A172 (cell line): ENCODE measurements at places on chromosomes 5 and 9. TPM values are rescaled to one million over a fixed set of nuclear protein-coding genes. Genes with fewer than 3 reads are reported as not detected.

PCDHB11 gene
- 1.7 and 2.0 TPM in 2 replicates for total RNA-seq

ARL14EPL gene
- total RNA-seq, result 0.96 and 1.0 TPM in 2 replicates

DAB2 gene
- total RNA-seq, result 38.5 and 46.1 TPM in 2 replicates

DNA sequence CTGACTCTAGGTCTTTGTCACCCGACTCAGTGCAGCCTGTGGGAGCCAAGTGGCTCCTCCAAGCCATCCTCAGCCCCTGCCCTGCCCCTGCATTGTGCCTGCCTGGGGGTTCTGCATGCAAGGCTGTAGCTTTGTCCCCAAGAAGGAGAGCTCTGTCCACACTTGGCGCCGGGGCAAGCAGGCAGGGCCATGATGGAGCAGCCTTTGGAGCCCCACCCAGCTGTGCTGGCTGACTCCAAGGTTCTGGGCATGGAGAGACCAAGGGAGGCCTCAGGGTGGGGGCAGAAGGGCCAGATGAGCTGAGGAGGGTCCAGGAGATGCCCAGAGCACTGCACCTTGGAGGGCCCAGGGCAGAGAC, 226.2 kb downstream of the CACNA1B start:
- no peak for DNase-seq

- DNase-seq, result no peak
Measured at GRCh38 chr5:144156767-144157171, 13.7 kb downstream of the YIPF5 start.

- no peak for DNase-seq
Measured at GRCh38 chr5:67290655-67291054, 94.1 kb upstream of the CD180 start.

GRCh38 chr5:64612344-64612961, 77.8 kb upstream of the SHISAL2B start:
- DNase-seq, result peak; percentile 22

DNA sequence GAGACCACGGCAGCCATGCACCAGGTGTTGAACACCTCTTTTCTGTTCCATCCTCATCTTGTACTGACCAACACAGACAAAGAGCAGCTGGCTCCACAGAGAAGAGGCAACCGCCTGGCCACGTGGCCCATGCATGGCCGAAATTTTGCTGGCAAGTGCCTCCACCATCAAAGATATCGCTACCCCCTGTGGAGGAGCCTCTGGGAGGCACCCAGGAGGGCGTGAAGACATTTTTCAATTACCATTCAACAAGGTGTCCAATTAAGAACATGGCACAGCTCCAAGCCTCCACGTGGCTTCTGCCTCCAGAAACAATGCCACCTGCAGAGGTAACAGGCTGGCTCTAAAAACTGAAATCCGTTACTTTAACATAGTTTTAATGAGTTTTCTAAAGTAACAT, 54.4 kb upstream of the CKS2 start:
- DNase-seq, result no peak

- no peak for DNase-seq
Measured at GRCh38 chr9:88783711-88784083, 207.6 kb upstream of the S1PR3 start.

DNA sequence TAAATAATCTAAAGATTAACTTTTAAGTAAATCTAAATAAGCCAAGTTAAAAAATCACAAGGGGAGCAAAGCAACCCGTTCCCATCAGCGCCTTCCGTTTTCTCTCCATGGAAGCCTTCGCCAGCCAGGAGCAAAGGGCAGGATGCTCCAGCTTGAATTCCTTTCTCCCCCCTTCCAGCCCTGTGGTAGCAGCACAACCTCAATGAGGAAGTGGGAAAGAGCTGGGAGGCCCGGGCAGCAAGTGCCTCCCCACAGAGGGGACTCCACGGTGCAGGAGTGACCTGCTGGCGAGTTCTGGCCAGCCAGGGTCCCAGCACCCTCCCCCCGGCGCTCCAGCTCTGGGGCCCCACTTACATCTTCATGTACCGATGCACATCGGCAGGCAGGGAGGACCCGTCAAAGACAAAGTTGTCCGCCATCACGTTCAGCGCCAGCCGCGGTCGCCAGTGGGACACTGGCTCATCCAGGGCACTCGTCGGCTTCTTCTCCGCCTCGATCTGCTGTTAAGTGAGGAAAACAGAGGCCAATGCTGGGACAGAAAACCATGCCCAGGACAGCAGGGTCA, 6.3 kb downstream of the CLPTM1L start:
- no peak for DNase-seq

DNA sequence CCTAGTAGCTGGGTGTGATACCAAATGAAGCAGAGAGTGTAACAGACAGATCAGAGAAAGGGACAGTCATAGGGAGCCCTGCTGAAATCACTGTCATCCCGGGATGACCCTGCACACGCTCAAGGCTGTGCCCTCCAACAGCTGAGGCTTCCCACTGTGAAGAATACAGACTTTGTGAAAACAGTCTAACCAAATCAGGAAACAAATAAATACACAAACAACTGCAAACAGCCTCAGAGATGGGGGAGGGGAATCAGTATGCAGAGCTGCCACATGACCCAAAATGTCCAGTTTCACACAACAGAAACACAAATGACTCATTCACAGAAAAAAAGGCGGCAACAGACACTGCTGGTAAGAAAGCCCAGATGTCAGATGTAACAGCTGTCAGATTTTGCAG, 101.9 kb downstream of the ADAMTS2 start:
- DNase-seq, result peak; percentile 19

DNA sequence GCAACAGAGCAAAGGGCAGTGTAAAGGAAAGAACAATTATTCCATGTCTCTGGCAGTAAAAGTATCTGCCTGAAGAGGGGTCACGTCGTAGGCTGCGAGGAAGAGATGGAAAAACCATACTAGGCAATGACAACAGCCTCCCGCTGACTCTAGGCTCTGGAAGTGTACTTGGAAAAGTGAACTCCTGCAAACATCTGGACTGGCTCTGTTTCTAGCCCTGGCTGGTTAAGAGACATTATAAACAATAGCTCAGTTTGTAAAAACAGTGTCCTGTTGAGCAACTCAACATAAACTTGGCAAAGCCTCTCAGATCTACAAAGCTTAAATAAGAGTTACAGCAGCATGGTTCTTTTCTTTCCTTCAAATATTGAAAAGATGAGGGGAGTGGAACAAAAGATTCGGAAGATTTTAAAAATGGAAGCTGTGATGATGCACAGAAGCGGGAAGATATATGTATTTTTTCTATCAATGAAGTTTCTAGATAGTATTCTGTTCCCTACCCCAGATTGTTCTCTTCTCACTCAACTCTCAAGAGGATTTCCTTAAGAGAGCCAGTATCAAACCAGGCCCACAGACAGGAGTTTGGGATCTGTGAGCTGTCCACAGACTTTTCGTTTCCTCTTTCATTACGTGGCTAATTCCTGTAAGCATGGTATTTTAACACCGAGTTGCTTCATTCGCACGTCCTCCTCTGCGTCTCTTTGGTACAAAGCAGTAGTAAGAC, 79.4 kb downstream of the SPTLC1 start:
- DNase-seq, result no peak

DNA sequence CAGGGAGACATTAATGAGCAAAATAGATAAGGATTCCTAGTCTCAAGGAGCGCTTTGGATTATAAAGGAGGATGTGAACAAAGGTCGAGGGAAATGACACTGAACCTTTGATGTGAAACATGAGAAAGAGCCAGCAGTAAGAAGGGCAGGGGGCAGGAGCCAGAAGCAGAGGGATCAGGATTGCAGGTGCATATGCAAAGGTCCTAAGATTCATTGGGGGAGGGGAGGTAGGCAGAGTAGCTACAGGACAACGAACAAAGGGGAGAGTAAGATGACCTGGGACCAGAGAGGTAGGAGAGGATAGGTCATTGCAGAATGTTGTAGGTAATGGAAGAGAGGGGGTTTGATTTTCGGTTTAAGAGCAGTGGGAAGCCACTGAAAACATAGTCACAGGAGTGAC, 129.2 kb upstream of the TRPM3 start:
- DNase-seq, result no peak

DNA sequence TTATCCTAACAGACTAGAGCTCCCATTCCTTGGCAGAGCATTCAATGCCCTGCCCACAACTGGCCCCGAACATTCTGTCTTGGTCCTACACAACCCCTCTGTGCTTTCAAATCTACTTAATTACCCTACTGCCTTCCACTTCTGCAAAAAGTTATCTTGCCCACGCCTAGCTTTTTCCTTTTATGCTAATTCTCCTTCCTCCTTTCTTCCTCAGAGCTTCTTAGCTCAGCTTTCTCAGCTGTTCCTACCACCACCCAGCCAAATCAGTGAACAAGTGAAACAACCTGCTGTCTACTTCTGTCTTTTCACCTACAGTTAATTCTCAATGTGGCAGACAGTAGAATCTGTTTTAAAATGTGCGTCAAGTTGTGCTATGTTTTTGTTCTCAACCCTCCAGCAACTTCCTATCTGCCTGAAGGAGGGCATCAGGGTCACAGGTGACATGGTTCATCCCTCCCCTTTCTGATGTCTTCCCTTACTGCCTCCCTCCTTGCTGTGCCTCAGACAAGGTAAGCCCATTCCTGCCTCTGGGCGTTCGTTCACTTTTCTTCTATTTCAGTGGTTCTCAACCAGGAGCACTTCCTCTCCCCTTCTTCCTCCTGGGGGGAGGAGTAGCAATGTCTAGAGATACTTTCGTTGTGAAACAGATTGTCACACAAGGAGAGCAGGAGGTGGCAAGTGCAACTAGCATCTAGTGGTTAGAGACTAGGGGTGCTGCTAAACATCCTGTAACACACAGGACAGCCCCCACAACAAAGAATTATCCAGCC, 1.3 kb upstream of the REEP5 start:
- DNase-seq, result no peak

GRCh38 chr5:17190799-17191391, 26.5 kb upstream of the BASP1 start:
- no peak for DNase-seq
